Mucosa of gallbladder (tissue), 1 donor: ENCODE measurements at places on chromosomes 1 and 21.

DNA sequence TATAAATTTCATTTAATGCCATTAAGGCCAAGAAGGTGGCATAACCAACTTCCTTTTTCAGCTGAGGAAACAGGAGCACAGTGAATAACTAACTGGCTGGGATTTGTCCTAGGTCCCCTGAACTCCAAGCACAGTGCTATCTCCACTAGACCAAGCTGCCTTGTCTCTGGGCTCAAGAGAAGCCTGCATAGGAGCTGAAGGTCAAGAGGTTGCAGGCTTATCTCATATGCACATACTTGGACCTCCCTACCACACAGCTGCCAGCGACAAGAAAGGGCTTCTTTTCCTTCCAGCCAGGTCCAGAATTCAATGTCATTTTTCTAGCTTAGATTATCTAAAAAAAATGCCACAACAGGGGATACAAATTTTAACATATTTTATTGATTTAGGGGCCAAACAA lies 27.1 kb downstream of the AK2 start:
- no peak for DNase-seq

DNA sequence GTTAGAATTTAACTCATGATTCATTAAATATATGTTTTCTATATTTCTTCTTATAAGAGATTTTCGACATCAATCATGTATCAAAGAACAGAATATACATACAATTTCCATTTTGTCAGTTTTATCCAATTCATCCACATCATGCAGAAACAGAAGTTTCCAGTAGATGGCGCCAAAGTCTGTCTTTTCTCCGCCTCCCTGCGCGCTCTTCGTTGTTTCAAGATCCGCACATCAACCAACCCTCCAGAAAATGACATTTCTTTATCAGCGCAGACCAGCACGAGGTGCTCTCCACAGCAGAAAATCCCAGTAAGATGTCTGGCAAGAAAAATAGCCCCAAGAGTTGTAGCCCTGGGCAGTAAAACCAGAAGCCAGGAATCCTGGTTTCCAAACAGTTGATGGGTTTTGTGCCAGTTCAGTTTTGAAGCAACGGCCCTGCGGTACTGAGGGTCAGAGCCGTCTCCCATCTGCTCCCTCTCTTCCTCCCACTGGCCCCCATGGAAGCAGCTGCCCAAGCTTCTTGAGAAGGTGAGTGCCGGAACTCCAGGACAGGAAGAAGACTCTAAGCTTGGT lies 38.6 kb upstream of the GPR137B start:
- peak; percentile 62 for DNase-seq

DNA sequence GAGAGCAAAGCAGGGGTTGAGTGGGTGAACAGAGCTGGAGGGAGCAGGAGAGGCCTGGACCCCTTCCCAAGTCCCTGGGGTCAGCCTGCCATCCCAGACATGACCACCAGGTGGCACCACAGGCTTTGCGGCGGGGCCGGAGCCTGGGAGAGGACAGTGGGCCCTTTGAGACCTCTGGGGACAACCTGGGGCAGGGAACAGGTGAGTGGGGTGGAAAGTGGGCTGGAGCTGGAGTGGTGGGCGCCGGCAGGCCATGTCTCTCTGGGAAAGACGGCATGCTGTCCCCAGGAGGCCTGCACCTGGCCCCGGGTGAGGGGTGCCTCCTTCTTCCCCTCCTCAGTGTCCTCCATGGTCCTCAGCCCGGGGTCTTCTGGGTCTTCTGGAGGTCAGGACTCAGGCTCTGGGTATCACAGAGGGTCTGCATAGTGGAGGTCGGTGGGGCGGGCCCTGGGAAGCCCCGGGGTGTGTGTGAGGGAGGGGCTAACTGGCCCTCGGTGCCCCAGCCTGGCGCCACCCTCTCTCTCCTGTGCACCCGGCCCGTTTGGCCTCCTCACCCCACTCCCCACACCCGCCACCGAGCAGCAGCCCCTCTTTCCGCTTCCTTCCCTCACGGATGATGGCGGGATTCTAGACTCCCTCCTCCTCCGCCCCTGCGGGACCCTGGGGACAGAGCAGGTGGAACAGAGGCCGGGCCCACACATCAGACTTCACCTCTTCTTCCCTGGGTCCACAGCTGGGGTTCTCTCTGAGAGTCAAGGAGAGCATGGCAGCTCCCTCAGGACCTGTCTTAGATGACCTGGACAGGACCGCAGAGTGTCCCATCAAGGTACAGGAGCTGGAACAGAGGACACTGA lies 28.5 kb upstream of the PKP1 start:
- peak; percentile 38 for DNase-seq

DNA sequence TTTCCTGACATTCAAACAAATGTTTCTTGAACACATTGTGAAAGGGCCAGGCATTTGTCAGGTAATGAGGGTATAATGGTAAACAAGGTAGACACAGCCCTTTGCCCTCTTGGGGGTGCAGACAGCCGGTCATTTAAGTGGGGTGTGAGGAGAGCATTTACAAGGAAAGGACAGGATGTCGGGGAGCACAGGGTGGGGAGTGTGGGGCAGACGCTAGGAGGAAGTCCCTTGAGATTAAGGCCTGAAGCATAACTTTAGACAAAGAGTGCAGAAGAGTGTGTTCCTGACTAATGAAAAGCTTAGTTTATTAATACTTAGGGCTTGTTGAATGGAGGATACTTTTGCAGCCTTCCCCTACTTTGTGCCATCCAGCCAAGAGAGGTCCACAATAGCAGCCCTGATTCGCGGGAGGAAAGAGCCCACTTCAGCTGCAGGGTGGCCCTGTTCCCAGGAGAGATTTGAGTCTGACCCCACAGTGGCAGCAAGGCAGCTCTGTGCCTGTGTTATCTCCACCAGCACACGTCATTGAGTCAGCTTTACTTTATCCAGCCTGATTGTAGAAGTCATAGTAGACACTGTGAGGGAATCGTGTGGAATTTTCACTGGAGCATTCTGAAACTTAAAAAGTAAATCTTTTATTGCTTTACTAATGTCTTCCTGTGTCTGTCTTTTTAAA lies 35.1 kb downstream of the MPZL1 start:
- DNase-seq = peak; percentile 36

DNA sequence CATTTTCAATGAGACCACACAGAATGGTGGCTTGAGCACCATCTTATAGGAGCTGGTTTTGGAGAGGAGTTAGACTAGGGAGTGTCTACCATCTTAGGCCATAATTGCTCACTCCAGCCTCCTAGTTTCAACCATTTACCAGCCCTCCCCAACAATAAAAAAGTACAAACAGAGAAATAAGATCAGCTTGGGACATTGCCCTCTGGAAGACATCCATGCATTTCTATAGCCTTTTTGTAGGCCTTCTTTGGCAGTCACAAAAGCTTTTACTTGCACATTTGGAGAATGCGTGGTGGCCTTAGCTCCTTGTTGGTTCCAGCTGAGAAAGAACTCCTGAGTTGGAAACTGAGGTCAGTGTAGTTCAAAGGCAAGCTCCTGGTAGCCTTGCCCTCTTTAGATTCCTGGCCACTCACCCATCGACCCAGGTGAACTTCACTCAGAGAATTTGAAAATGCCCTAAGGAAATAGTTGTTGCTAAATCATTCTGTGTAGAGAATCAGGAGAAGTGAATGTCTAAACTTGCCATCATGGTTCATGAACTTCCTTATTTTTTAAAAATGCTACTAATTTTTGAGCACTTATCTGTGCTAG lies 301.7 kb upstream of the PROX1 start:
- no peak for DNase-seq

DNA sequence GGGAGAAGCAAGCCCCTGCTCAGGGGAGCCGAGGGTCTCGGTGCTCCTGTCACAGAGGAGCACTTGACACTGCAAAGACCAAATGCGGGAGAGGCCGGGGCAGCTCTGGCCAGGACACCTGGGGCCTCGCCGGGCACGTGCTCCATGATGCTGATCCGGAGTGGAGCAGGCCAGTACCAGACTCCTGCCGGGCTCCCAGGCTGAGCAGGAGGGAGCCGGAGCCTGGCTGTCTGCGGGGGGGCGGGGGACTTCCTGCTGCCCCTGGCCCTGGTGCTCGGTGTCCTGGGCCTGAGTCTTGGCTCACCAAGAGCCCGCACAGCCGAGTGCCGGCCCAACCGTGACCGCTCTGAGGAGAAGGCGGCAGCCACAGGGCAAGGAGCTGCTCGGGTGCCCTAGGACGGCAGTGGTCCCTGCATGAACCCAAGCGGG lies 38.5 kb upstream of the TMEM52 start:
- DNase-seq = no peak

DNA sequence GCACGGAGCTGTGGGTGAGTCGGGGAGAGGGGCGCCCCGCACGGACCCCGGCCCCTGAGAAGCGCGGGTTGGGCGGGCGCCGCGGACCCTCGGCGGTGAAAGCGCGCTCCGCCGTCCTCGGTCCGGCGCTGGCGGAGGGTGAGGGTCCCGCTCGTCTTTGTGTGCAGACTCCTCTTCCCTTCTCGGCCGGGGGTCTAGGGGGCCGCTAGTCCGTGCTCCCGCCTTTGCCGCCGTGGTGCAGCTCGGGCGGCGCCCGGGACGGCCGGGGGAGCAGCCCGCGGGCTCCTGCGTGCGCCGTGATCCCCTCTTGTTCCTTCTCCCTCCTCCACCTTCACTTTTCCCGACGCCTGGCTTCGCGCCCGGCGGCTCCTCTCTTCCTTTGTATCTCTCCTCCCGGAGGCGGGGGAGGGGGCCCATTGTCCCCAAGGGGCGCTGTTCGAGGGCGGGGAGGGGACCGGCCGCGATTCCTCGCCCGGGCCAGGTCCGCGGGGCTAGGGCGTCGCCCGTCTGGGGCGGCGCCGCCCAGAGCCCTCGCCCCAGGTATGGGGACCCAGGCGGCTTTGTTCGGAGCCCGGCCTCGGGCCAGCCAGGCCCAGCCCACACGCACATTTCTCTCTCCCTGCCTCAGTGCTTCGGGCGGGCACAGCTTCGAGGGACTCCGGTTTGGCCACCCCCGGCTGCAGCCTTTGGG lies 519 bp downstream of the FNBP1L start:
- DNase-seq = peak; percentile 41

DNA sequence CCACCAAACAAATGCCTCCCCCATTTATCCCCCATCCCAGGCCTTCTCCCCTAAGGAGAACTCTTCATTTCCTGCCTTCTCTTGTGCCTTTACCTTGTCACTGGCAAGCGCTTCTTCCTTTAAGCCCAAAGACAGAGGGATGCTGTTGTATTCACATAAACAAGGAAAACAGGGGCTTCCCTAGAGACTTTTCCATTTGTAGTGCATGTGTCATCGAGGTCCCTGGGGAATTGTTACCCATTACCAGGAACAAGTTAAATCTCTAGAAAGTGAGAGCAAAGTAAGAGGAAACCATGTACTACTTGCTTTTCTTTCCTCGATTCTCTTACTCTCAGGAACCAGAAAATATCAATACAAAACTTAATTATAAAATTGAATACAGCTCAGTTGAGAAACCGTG lies 114.4 kb upstream of the DPT start:
- no peak for DNase-seq

- no peak for DNase-seq
Observed at GRCh38 chr1:206716159-206716869, 31.6 kb downstream of the MAPKAPK2 start.

GRCh38 chr1:1230656-1231399 lies 973 bp downstream of the SDF4 start:
- no peak for DNase-seq

DNA sequence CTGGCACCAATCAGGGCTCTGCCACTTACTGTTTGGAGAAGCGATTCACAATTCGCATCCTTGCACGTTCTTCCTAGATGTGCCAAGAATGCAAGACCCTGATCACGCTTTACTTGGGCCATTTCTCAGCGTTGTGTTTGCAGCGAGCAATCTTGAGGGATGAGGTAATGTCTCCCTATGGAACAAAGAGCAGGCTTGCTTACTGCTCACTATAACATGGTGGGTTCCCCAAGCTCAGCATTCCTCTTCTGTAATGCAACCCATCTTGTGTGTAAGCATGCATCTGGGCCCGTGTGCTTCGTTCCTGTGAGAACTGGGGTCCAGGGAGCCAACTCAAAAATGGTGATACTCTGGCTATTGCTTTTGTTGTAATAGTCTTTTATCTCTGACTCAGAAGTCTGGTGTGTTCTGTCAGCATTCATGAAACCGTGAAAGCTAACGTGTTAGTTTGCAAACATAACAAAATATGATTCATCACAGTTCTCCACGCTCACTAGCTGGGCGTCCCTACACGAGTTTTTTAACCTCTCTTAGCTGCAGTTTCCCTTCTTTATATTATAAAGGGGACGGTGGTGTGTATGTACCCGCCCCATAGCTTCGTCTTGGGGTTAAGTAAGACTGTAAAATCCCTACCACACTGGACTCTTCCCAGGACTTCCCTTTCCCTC lies 33.3 kb downstream of the DNTTIP2 start:
- DNase-seq = peak; percentile 24

DNA sequence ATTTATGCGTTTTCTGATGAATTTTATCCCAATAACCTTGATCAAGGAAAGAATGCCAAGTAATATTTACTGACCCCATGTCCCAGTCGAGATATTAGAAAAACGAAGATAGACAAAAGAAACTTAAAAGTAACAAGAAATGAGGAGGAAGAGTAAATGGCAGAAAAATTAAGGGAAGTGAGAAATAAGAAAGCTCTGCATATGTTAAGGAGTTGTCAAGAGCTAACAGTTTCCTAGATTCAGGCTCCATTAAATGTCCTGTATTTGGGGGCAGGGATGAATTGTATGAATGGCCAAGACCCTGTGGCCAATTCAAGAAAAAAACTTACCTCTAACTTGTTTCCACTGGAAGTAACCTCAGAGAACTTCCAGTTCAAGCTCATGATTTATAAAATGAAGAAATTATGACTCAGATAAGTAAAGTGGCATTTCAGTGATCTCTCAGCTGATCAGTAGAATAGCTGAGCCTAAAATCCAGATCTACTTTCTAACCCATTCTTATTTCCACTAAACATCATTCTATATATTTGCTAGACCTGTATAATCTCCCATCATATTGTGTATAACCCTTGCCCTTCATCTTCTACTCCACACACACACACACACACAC lies 73.2 kb downstream of the ZC3H11B start:
- DNase-seq = no peak

DNA sequence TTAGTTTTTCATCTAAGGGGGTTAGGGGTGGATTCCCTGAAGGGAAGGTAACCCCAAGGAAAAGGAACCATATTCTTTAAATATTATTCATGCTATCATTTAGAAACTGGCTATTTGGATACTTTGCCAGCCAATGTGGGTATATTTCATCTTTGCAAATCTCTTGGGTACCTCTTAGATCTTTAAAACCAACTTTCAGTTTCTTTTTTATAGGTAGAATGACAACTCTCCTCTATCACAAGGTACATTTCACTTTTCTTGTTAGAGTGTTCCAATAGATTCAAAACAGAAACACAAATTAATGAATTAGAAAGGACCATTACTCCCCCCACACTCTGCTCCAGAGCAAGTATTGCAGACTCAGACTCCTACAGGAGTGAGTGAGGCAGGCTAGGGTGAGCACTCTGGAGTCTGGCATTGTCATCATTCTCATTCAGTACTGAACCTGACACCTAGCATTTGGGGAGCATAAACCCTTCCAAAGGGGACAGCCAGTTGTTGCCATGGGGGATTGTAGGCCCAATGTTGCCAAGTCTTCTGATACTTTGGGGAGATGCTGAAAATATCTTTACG lies 43.0 kb downstream of the MACO1 start:
- DNase-seq = no peak

- peak; percentile 61 for DNase-seq
Observed at GRCh38 chr1:77605246-77606026, 77.0 kb downstream of the ZZZ3 start.

DNA sequence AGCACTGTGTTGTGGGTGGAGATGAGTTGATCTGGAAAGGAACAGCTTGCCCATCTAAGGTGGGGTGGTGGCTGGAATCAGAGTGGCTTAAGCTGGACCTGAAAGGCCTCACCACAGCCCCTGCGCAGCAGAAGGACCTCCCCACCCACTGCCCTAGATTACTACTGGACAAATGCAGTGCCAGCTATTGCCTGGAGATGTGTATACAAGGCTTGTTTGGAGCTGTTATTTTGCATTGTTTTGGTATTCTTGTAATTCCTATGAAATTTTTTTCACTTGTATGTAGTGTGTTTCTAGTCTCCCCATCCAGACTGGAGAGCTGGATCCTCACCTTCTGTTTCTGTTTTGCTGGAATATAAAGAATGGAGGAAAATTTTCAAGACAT lies 1.3 kb upstream of the SLC30A1 start:
- DNase-seq = no peak
